ENCODE measurements at places on chromosomes 16 and 17.

- no peak for DNase-seq
Observed at GRCh38 chr17:39939106-39939505, 11.6 kb downstream of the LRRC3C start.

GRCh38 chr16:19031738-19032137, 35.7 kb upstream of the COQ7 start:
- no peak for DNase-seq

GRCh38 chr16:86156155-86156554, 257.2 kb downstream of the IRF8 start:
- DNase-seq: no peak

- DNase-seq: no peak
Observed at GRCh38 chr16:58177353-58177710, 20.6 kb downstream of the CSNK2A2 start.

- no peak for DNase-seq
Observed at GRCh38 chr17:55496094-55496881, 15.0 kb downstream of the SMIM36 start.

- DNase-seq: no peak
Observed at GRCh38 chr16:9869776-9870175, 312.5 kb downstream of the GRIN2A start.

- DNase-seq: no peak
Observed at GRCh38 chr16:58815181-58815888, 81.2 kb upstream of the GOT2 start.

DNA sequence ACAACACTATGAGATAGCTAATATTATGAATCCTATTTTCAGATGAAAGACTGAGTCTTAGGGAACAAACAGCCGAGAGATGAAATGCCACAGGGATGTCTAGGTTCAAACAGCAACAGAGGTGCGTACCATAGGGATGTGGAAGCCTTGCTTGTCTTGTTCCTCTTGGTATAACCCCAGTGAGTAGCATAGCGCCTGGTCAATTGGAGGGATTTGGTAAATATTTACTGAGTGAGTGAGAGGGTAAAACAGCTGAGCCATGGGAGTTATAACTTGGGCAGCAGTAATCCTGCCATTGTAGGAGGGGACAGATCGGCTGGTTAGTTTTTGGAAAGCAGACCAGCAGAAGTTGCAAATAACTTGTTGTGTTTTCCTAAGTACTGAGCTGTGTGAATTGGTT, 80.2 kb downstream of the WWOX start:
- DNase-seq: no peak

DNA sequence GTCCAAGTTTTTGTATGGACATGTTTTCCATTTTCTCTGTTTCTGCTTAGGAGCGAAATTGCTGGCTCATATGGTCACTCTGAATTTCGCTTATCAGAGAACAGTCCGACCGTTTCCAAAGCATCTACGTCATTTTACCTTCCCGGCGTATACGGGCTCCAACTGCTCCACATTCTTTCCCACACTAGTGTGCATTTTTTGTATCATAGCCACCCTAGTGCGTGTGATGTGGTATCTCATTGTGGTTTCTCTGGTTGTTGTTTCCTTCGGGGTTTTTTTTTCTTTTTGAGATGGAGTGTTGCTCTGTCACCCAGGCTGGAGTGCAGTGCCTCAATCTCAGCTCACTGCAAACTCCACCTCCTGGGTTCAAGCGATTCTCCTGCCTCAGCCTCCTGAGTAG, 31.0 kb upstream of the BHLHA9 start:
- DNase-seq: no peak

DNA sequence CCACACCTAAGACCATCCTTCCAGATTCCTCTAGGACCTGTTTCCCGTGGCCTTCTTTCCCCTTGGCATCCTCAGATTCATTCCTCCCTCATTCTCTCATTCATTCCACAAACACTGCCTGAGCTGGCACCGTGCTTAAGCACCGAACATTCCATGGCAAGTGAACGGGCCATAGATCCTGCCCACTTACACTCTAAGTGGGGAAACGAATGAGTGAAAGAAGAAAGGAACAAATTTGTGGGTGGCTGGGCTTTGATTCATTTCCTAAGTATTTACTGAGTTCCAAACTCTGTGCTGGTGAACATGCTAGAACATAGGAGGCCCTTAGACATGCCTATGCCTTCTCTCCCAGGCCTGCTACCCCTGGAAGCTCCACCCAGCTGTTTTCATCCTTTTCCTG, 30.0 kb downstream of the SRCIN1 start:
- no peak for DNase-seq

DNA sequence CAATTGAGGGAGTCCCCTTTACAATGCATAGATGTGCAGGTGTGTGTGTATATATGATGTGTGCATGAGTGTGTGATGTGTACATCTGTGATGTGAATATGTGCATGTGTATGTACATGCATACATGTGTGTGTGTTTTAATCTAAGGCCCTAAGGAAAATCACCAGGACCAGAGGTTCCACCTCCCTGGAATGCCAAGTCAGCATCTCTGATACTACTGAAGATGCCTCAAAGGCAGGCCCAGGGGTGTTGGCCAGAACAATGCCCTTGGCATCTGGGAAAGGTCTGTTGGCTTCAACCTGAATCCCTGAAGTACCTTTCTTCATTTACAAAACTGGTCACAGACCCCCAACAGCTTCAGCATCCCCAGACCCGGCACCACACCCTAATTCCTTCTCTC, 129.5 kb downstream of the CDYL2 start:
- DNase-seq: no peak

- no peak for DNase-seq
Observed at GRCh38 chr16:56525236-56525635, 5.4 kb upstream of the BBS2 start.

DNA sequence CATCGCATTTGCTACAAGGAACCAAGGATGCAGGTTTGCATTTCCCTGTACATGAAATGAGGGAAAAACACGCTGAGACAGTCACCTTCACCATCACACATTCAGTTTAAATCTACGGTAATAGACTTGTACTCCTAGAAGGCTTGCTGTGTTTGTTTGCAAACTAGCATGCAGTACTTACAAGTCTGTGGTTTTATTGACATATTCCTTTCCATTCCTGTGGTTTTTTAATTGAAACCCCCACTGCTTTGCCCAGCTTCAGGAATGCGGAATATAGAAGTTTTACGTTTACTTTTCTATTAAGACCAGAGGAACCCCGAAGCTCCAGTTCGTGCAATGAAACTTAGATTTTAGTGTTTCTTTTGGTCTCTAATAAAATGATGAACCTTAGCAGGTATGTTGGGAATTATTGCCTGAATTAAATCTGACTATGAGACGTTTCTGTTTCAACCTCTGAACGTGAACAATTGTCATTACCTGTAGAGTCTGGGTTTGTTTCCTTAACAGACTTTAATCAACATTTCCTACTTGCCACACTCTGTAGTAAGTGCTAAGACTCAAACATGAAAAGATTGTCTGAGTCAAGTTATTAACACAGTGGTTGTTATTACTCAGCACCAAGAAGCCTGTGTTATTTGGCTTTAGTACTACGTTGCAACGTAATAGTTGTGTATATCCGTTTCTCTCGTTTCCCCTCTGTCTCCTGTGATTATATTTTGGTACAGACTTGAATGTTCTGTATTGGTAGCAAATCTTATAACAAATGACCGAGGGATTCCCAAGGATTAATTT, 793.3 kb upstream of the GOT2 start:
- no peak for DNase-seq

- no peak for DNase-seq
Observed at GRCh38 chr16:85634747-85635544, 21.8 kb downstream of the GSE1 start.

GRCh38 chr17:31663576-31663975, 195.5 kb downstream of the COPRS start:
- no peak for DNase-seq

Measured in HuH-7 (cell line).